IPS DF 6.9 (cell line): ENCODE measurements at places on chromosomes 12 and 14.
A peak's percentile ranks its signal among the peaks of the same experiment; 100 is the strongest.

- no peak for DNase-seq
- H3K36me3 ChIP-seq: peaks cover 2% of the 10 kb centered on the region; the same call in 1 of the 2 replicates
- no peaks in the 10 kb centered on the region for H3K27me3 ChIP-seq
- H3K27ac ChIP-seq: no peak overlapping the region
- H3K4me1 ChIP-seq: no peaks in the 10 kb centered on the region
These were observed 53.9 kb downstream of the TMX1 start for GRCh38 chr14:51293912-51294389.

DNA sequence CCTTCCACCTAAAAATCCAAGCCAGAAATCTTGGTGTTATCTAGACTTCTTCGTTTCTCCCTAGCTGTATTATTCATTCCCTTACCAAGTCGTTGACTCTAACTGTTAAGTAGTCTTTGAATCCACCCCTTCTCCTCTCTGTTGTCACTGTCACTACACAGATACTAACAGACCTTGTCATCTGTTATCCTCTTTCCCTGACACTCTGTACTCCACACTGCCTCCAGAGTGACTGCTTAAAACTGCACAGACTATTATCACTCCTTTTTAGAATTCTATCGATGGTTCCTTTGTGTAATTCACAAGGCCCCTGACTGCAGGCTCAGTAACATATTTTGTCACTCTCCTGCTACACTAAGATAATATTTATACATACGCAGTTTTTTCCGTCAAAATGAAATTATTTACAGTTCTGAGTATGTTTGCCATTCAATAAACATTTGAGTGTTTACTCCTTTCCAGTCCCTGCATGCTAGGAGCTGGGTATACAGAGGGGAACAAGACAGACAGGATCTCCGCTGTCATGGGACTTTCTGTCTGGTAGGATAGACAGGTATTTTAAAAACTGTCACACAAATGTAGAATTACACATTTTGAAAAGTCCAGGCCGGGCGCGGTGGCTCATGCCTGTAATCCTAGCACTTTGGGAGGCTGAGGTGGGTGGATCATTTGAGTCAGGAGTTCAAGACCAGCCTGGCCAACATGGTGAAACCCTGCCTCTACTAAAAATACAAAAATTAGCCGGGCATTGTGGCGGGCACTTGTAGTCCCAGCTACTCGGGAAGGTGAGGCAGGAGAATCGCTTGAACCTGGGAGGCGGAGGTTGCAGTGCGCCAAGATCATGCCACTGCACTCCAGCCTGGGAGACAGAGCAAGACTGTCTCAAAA lies 3.8 kb downstream of the MARS1 start:
- no peaks in the 10 kb centered on the region for H3K27me3 ChIP-seq
- H3K4me1 ChIP-seq: no peaks in the 10 kb centered on the region
- H3K36me3 ChIP-seq: peaks cover 30% of the 10 kb centered on the region
- no peak for DNase-seq
- H3K27ac ChIP-seq: no peak overlapping the region

GRCh38 chr14:58637040-58637390 lies 747 bp upstream of the DACT1 start:
- H3K4me1 ChIP-seq: peaks cover 4% of the 10 kb centered on the region
- H3K36me3 ChIP-seq: no peaks in the 10 kb centered on the region

DNA sequence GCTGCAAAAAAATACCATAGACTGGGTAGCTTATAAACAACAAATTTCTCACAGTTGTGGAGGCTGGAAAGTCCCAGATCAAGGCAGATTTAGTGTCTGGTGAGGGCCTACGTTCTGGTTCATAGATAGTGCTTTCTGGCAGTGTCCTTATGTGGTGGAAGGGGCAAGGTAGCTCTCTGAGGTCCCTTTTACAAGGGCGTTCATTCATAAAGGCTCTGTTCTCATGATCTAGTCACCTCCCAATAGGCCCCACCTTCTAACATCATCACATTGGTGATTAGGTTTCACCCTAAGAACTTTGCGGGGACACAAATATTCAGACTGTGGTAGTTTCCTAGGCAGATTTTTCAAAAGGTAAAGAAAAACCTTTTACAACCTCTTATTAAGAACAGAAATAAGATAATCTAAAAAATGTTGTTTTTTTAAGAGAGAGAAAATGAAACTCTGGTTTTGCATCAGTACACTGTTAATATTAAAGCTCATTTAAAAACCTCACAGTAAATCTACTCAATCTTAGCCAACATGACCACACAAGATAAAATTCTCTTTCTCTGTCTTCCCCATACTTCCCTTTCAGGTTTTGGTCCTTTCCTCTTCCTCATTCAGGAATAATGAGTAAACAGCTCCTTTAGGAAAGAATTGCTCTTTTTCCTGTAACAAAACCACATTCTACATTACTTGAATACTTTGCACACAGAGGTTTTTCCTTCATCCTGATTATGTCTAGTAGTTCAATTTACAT lies 117.5 kb downstream of the UNC79 start:
- no peaks in the 10 kb centered on the region for H3K36me3 ChIP-seq
- no peaks in the 10 kb centered on the region for H3K4me1 ChIP-seq
- no peak overlapping the region for H3K4me3 ChIP-seq
- DNase-seq: no peak
- H3K27me3 ChIP-seq: no peaks in the 10 kb centered on the region
- H3K27ac ChIP-seq: no peak overlapping the region

DNA sequence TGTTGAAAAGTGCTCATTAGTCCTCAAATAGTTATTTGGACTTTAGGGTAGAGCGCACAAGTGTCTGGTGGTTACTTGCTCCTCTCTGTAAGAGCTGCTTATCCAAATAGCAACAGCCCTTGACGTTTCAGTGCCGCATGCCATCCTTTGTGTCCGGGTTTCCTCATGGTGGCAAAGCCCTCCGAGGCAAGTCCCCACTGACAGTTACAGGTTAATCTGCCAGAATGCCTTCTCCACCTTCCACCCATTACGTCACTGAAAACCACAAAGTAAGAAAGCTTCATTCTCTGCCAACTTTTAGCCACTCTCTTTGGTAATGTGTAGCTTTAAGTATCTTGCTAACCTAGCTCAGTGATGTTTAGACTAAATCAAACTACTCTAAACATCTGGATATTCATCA lies 78.6 kb downstream of the POLR3B start:
- H3K27me3 ChIP-seq: no peaks in the 10 kb centered on the region
- no peaks in the 10 kb centered on the region for H3K36me3 ChIP-seq
- no peak overlapping the region for H3K4me3 ChIP-seq
- no peak for DNase-seq
- no peak overlapping the region for H3K27ac ChIP-seq
- no peaks in the 10 kb centered on the region for H3K4me1 ChIP-seq

GRCh38 chr12:130286041-130286440 lies 51.6 kb upstream of the PIWIL1 start:
- H3K4me3 ChIP-seq: no peak overlapping the region
- DNase-seq: no peak
- H3K4me1 ChIP-seq: no peaks in the 10 kb centered on the region
- no peaks in the 10 kb centered on the region for H3K27me3 ChIP-seq

GRCh38 chr14:101365329-101366158 lies 195.8 kb upstream of the DIO3 start:
- no peaks in the 10 kb centered on the region for H3K36me3 ChIP-seq
- no peak overlapping the region for H3K27ac ChIP-seq
- H3K4me1 ChIP-seq: peaks cover 6% of the 10 kb centered on the region; the same call in 1 of the 2 replicates
- DNase-seq: no peak
- H3K4me3 ChIP-seq: no peak overlapping the region
- H3K27me3 ChIP-seq: no peaks in the 10 kb centered on the region

DNA sequence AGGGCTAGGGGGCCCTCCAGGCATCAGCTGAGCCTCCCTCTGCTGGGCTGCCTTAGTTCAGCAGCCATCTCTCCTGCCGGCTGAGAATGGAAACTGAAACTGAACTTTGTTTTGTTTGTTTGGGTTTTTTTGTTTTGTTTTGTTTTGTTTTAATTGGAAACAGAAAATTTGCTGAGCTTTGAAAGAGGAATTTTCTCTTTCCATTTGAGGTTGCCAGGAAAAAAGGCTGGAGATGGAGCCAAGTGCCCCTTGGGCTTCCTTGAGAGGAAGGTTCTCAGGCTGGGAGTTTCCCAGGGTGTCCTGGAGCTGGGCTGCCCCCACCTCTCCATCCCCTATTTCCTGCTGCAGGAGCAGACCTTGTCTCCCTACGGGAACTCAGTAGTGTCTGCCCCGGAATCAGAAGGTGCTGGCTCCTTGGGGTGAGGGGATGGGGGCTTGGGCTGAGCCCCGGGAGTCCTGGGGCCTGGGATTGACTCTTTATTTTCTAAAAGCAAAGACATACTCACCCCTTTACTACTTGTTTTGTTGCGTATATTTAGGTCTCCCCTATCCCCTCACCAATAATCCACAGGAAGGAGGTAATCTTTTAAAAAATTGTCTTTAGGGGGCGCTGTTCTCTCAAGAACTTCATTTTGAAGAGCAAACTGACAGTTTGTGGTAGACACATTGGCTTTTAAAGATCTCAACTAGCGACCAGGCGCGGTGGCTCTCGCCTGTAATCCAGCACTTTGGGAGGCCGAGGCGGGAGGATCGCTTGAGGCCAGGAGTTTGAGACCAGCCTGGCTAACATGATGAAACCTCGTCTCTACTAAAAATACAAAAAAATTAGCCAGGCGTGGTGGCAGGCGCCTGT lies 21.3 kb upstream of the OASL start:
- H3K27ac ChIP-seq: no peak overlapping the region
- DNase-seq: peak; percentile 22
- no peaks in the 10 kb centered on the region for H3K4me1 ChIP-seq
- no peaks in the 10 kb centered on the region for H3K36me3 ChIP-seq
